ENCODE measurements at places on chromosomes 7 and 10. TPM values are rescaled to one million over a fixed set of nuclear protein-coding genes. Genes with fewer than 3 reads are reported as not detected.

MACROH2A2 gene
- 10.4 TPM for total RNA-seq

ZNF736 gene
- 7.4 TPM for total RNA-seq

CTAGE15 gene
- total RNA-seq: 2.2 TPM

GSTO2 gene
- 27.9 TPM for total RNA-seq

PTPRZ1 gene
- 1.1 TPM for total RNA-seq

EIF5AL1 gene
- 0.09 TPM for total RNA-seq

TNPO3 gene
- total RNA-seq: 35.2 TPM

AKR1C1 gene
- 88.1 TPM for total RNA-seq

ZNF398 gene
- total RNA-seq: 9.9 TPM

PRKAR2B gene
- total RNA-seq: 6.6 TPM

MET gene
- total RNA-seq: 41.2 TPM

CABCOCO1 gene
- not detected for total RNA-seq
